ENCODE measurements at places on chromosomes 16 and 17. TPM values are rescaled to one million over a fixed set of nuclear protein-coding genes. Genes with fewer than 3 reads are reported as not detected.

The OR1A1 gene
- total RNA-seq: not detected

GRCh38 chr16:62926121-62926801, 890.0 kb upstream of the CDH8 start:
- DNase-seq: no peak

The C17orf100 gene
- total RNA-seq: not detected

- DNase-seq: no peak
These were observed 8.0 kb upstream of the AKAP1 start for GRCh38 chr17:57077000-57077399.

The SLFN14 gene
- not detected for total RNA-seq

GRCh38 chr16:14616280-14616679, 13.8 kb downstream of the PARN start:
- DNase-seq: peak; percentile 36

Data from right atrium auricular region (tissue), 2 donors.